ENCODE measurements at places on chromosomes 11 and 22. TPM values are rescaled to one million over a fixed set of nuclear protein-coding genes. Genes with fewer than 3 reads are reported as not detected.

DDIAS gene
- total RNA-seq: 3.5 TPM

WNT11 gene
- not detected for total RNA-seq

SELENOH gene
- 181 TPM for total RNA-seq

DNA sequence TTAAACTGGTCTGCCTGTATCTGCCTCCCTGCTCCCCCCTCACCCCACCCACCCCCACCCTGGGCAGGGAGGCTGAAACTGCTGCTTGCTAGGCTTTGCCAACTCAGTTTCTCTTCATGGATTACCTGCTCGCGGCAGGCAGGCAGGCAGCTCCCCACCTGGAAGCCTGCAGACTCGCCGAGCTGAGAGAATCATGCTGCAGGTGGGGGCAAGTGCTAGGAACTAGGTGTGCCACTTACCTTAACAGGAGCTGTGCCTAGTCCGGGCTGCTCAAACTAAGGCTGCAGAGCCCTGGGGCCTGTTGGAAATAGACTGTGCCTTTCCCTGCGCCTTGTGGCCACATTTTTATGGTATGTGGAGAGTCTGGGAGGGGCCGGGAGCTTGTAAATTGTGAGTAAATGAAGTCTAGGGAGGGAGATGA lies 30.3 kb downstream of the MARK2 start:
- no peak for DNase-seq

GRCh38 chr11:104435494-104435893 lies 271.5 kb upstream of the PDGFD start:
- no peak for DNase-seq

- peak; percentile 96 for DNase-seq
Observed at GRCh38 chr11:61378713-61379313, 13.6 kb upstream of the TMEM216 start.

GRCh38 chr11:85912414-85912813 lies 57.2 kb downstream of the CCDC83 start:
- DNase-seq: no peak

All from HFFc6 (cell line).